Stimulated activated CD8-positive, alpha-beta memory T cell treated with anti-CD3 and anti-CD28 coated beads, Interleukin-4, amount 100 ng/mL, for 48 hours (primary cell): ENCODE measurements at places on chromosomes 2 and 18.

- no peak for DNase-seq
Measured at GRCh38 chr2:112487444-112487961, 5.5 kb downstream of the TTL start.

GRCh38 chr2:85668857-85669142 lies 801 bp upstream of the SFTPB start:
- DNase-seq, result no peak

DNA sequence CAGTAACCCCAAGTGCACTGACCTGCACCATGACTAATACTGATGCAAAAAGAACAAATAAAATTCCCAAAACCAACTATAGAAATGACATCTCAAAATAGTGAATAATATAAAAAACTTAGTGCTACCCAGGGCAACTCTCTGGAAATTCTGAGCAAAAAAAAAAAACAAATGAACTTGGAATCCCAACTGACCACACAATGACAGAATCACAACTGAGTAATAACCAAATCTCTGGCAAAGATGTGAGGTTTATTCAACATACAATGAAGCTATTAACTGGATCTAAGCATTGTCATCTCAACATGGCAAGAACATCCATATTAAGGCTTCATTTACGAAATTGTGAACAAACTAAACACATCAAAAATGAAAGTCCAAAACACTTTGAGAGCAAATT lies 22.7 kb downstream of the EXOC6B start:
- DNase-seq, result no peak

DNA sequence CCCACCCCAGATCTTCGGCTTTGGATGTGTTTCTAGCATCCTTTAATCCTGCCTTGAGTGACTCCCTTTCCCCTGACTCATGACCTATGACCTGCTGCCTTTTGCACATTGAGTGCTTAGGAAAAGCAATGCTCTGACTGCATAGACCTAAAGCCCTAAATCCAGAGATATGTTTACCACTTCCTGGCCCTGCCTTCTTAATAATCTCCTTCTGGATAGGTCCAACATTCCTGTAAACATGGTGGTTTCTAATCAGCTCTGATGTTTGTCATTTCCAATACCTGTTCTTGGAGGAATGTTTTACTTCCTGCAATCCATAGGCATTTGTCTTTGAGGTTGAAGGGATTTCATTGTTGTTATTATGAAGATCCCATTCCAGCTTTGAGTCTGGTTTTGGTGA lies 2.3 kb downstream of the SLC3A1 start:
- no peak for DNase-seq

GRCh38 chr2:230296917-230297316 lies 30.1 kb upstream of the SP140L start:
- no peak for DNase-seq

GRCh38 chr2:160139991-160140390 lies 60.1 kb downstream of the ITGB6 start:
- no peak for DNase-seq

GRCh38 chr2:35794796-35795450 lies 560.7 kb upstream of the CRIM1 start:
- no peak for DNase-seq

DNA sequence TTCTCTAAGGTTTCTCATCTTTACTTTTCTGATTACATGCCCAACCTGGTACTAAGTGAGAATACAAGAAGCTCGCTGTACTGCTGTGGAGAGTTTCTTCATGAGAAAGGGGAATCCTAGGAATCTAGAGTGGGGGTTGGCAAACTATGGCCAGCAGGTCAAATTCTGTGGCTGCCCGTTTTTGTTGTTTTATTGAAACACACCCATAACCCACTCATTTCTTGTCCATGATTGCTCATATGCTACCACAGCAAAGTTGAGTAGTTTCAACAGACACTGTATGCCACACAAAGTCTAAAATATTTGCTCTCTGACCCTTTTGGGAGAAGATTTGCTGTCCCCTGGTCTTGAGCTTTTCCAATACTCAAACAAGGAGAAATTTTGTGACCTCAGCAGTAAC lies 58.8 kb downstream of the C2orf74 start:
- DNase-seq, result no peak

GRCh38 chr2:216596236-216596979 lies 36.8 kb upstream of the IGFBP2 start:
- DNase-seq, result no peak

DNA sequence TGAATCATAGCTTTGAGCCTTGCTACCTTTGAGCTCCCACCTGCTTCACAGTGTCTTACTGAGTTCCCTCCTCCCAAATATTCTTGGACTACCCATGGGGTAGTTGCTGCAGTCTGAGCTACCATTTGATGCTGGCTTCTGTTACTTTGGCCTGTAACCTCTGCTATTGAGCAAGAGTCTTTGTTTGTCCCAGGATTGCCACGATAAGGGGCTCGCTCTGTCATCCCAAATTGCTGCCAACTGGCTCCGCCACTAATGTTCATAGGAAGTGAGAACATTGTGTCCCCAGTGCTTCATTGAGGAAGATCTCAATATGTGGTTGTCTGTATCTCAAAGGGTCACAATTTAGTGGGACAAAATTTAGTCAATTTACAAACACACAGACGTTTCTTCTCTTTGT lies 103.8 kb downstream of the TRIM43 start:
- DNase-seq, result no peak

DNA sequence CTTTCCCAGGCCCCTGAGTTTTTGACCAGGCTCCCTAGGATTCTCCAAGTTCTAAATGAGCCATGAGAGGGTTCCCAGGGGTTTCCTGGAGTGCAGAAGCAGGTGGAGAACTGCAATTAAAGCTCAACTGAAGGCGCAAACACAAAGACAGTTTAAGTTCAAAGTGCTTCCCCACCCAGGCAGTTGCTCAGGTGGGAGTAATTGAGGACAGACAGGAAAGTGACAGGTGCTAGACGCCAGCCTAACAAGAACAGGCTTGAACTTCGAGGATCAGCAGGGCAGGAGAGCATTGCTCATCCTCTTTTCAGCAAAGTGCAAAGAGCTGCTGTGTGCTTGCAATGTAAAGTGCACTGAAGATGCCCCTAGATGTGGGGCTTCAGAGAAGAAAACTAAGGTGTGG lies 77.2 kb upstream of the ST8SIA3 start:
- DNase-seq, result no peak

DNA sequence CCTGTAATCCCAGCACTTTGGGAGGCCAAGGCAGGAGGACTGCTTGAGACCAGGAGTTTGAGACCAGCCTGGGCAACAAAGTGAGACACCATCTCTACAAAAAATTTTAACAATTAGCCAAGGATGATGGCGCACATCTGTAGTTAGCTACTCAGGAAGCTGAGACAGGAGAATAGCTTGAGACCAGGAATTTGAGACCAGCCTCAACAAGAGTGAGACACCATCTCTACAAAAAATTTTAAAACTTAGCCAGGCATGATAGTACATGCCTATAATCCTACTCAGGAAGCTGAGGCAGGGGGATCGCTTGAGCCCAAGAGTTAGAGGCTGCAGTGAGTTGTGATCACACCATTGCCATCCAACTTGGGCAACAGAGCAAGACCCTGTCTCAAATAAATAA lies 7.0 kb downstream of the MEMO1 start:
- no peak for DNase-seq

DNA sequence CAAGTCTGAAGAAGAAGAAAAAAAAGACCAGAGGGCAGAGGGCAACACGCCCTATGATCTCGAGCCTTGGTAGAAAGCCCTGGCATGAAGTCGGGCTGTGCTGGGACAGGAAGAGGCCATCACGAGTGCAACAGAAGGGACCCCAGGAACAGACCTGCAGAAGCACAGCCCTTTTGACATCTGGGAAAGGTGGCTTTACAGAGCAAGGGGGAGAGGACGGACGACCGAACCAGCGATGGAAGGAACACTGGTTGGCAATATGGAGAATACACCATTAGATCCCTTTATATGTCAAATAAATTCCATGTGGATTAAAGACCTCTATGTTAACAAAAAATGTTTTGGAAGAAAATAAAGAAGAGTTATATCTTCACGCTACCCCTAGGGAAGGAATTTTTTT lies 10.7 kb downstream of the KIF1A start:
- no peak for DNase-seq

GRCh38 chr2:163527381-163527780 lies 208.4 kb downstream of the FIGN start:
- DNase-seq, result no peak

- DNase-seq, result no peak
Measured at GRCh38 chr2:106127282-106127771, 66.8 kb downstream of the UXS1 start.

DNA sequence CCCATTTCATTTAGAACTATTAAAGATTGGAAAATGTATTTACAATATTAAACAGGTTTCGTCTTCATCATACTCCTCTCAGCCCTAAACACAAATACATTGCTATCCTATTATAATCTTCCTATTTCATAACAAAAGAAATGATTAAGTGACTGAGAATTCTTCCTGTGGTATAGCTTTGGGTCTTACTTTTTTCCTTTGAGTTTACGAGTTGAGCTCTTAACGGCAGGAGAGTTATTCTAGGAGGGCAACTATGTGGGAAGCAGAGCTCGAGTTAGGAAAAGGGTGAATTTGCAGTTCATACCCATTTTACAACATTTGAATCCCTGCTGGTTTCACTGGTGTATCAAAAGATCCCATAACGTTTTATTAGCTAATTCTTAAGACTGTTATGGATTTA lies 105.0 kb downstream of the FIGN start:
- no peak for DNase-seq

DNA sequence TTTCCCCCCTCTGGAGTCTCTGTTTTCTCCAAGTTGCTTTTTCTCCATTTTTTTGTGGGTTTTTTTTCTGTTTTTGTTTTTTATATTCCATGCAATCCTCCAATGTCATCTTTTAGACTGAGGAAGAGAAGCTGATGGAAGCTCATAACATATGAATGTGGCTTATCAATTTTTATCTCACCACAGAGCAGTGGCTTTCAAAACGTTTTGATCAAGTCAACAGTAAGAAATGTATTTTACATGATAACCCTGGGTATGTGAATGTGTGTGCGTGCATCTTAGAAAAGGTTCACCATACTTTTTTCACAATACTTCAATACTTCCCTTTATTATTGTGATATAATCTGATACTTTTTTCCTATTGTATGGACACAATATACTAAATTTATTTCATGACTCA lies 64.6 kb upstream of the CDCA7 start:
- DNase-seq, result no peak

- no peak for DNase-seq
Measured at GRCh38 chr2:1499033-1499795, 86.0 kb downstream of the TPO start.

DNA sequence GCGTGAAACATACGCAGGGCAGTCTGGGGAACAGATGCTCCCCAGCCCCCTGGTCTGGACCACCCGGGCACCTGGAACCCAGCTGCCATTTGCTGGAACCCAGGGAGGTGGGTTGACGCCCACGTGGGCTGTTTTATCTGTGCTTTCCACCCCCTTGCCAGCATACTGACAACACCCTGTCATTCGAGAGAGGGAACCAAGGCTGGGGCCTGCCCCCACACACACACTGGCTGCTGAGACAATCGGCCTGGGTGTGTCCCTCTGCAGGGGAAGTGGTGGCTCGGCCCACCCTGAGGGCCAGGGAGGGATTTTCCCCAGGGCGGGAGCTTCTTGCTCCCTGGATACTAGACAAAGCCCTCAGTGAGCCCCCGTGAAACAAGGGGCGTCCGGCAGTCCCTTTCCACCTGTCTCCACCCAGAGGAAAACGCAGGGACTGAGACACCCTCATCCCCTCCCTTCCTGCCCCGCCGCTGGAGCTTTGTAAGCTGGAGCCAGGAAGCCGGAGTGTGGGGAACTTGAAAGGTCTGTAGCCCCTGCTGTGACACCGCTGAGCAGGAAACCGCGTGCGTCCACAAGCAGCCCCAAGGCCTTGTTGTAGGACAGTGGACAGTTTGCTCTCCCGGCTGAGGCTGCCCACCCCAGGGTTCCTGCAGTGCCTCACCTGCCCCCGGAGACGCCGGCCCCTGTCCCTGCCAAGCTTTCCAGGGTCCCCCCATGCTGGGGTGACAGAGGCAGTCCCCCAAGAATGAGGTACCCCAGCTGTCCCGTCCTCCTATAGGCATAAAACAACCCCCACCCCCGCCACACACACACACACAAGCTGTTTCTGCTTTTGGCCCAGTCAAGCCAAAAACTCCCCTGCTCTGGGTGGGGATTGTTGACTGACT lies 14.1 kb upstream of the KLF11 start:
- peak; percentile 61 for DNase-seq

DNA sequence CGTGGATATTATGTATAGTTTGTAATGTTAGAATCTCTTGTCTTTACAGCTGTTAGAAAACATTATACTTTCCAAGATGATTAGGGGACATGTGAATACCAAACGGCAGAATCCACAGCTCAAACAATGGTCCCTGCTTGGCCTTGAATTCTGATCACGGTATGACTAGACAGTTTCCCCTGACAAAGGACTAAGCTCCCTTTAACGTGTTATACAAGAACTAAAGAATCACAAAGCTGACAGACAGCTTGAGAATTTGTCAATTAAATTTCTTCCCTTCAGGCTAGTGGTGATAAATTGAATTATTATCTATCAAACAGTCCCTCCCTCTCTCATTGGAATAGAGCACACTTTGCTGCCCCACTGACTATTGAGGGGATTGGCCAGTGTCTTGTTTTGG lies 359.2 kb upstream of the ID2 start:
- no peak for DNase-seq

- peak; percentile 65 for DNase-seq
Measured at GRCh38 chr2:85537600-85538506, 1.1 kb upstream of the MAT2A start.

DNA sequence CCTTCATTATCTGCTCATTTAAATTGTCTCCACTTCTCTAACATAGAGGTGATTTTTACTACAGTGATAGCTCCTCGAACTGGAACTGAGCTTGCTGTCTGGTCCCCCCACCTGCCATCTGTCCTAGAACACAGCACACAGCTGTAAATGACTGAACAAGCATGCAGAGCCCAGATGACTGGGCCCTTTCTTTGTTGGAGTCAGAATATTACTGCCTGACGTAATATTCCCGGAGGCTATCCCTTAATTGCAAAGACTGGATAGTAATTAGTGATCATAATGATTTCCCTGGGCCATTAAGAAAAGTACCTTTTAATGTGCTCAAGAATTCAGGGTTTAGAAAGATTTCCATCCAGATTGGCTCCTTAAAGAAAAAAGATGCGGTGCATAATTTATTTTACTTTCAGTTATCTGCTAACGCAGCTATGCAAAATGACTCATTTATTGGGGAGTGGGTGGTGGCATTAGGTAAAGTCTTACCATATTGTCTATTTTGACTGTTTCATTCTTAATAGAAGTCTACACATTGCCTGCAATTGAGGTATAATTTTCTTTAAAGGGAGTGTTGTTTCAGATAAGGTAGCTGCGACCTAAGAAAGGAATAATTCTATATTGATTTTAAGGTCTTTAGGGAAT lies 84.4 kb downstream of the MAP4K4 start:
- DNase-seq, result no peak
